COLO829 (cell line): ENCODE measurements at places on chromosomes 5 and 9.

- DNase-seq, result no peak
These were observed 17.1 kb upstream of the SYNPO start for GRCh38 chr5:150623152-150623877.

DNA sequence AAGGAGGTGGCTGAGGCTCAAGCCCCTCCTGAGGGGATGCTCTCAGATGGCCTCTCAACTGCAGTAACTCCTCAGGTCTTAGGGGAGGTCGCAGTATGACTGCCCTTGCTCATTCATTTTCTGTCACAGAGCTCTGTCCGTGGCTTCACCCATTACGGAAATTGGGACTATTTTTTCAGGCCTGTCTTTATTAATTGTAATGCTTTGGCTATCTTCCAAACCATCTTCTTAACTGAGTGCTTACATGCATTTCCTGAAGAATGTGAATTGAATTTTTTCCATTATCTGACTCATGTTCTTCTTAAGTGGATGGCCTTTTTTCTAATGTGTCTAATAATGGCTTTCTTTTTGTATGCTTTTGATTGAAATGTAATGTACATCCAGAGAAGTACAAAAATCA is 36.4 kb upstream of the SV2C start:
- DNase-seq, result peak; percentile 41

DNA sequence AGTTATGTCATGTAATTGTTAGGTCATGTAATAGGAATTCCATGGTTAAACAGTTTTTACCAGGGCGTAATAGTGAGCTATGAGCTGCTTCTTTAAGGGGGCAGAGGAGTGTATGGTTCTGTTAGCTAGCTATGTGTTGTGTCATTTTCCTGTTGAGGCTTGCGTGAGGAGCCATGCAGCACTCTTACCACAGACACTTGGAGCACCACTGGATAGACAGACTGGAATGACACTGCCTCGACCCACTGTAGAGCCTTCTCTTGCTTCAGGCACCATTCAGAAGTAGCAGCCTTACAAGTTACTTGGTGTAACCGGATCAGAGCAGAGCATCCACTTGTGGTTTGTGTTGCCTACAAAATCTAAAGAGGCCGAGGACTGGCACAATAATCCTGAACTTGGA is 28.3 kb upstream of the STOM start:
- DNase-seq, result no peak

DNA sequence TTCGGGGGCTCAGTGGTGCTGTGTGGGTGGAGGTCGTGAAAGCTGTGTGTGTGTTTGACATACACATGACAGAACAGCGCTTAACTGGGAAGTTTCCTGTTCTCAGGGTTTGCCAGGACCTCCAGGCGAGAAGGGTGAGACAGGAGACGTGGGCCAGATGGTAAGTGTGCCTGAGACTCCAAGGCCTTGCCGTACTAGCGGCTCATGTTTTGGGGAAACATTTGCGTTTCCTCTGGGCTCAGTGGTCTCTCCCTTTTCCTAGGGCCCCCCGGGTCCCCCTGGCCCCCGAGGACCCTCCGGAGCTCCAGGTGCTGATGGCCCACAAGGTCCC is 68.3 kb upstream of the FCN2 start:
- no peak for DNase-seq

DNA sequence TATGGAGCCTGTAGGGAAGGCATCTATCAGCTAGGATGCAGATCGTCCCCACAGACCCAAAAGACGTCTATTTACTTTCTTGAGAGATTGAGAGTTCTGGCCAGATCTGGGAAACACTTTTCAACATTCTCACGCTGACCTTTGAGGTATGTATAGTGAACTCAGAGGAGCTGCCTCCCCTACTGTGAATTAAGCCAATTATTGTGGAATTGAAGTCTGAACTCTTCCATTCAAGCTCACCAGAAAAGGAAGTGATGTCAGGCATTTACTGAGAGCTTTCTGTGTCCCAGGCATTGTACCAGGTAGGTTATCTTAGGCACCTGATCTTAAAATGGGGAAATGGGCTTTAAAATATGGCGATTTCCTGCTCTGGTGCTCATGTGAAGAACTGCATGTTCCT is 136.5 kb downstream of the SV2C start:
- no peak for DNase-seq

GRCh38 chr5:124080256-124080655 is 568.3 kb downstream of the CSNK1G3 start:
- DNase-seq, result no peak

DNA sequence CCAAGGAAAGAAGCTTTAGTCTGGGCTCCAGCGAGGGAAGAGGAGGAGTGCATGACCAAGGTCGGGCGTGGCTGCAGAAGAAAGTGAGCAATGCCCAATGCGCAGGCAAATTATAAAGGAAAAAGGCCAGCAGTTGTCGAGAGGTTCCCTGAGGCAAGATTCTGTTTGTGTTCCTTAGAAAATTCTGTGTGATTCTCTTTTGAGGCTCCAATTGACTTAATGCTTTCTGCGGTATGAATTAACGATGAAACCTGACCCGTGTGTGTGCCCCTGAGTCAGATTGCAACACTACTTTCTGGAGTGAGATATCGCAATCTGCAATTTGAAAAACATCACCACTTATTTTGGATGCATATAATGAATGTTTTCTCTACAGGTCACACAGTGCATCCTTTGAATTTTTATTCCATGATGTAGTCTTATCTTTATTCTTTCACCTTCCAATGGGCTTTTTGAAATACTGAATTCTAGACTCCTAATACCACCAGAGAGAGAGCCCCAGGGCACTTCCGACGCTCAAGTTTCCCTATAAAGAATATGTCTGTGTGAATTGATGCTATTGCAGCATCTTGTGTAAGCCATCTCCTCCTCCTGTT is 117.9 kb upstream of the IL6ST start:
- DNase-seq, result peak; percentile 68

- DNase-seq, result no peak
These were observed 12.7 kb downstream of the TYRP1 start for GRCh38 chr9:12705738-12706391.

DNA sequence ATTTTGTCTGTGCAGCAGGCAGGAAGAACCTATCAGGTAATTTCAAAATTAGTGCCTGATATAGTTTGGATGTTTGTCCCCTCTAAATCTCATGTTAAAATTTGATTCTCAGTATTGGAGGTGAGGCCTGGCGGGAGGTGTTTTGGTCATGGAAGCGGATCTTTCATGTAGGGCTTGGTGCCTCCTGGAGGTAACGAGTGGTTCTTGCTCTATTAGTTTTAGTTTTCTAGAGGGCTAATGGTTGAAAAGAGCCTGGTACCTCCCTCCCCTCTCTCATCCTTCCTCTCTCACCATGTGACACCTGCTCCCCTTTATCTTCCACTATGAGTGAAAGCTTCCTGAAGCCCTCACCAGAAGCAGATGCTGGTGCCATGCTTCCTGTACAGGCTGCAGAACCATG is 106.3 kb downstream of the DRD1 start:
- DNase-seq, result no peak

DNA sequence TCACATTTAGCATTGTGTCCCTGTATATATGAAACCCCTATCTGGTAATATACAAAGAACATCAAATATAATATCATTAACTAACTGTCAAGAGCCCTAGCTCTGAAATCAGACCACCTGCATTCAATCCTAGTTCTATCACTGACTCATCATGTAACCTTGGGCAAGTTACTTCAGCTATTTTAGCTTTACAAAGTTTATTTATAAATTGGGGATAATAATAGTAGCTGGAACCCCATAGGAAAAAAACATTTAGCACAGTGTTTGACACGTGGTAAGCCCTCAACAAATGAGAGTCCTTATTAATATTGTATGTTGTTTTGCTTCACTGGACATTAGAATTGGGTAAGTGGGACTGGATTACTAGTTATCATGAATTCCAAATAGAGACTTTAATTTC is 157.5 kb downstream of the EBF1 start:
- no peak for DNase-seq

GRCh38 chr5:164345173-164345849 is 839.9 kb downstream of the MAT2B start:
- DNase-seq, result no peak

DNA sequence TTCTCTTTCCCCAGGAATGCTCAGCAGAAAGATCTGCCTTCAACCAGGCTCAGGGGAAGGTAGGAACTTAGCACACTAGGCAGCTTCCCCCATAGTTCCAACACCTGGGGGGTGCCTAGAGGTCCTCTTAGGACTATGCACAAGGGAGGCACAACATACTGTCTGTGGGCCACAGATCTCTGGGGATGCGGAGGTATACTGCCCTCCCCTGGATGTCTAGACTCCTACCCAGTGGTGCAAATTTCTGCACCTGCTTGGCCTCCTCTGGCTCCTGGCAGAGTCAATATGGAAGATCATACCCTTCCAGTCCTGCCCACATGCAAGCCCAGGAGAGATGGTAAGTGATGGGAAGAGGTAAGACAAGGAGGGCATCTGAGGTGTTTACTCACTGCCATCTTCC is 247.5 kb upstream of the DAPK1 start:
- no peak for DNase-seq

GRCh38 chr9:128621730-128622455 is 34.8 kb downstream of the DYNC2I2 start:
- DNase-seq, result no peak

- DNase-seq, result no peak
These were observed 26.8 kb upstream of the TXNDC8 start for GRCh38 chr9:110364451-110364850.

- DNase-seq, result no peak
These were observed 1.2 kb downstream of the ERCC8 start for GRCh38 chr5:60943624-60944023.

- no peak for DNase-seq
These were observed 8.3 kb downstream of the TRIM32 start for GRCh38 chr9:116695438-116695837.

GRCh38 chr9:547314-547713 is 294.2 kb upstream of the DMRT1 start:
- no peak for DNase-seq

DNA sequence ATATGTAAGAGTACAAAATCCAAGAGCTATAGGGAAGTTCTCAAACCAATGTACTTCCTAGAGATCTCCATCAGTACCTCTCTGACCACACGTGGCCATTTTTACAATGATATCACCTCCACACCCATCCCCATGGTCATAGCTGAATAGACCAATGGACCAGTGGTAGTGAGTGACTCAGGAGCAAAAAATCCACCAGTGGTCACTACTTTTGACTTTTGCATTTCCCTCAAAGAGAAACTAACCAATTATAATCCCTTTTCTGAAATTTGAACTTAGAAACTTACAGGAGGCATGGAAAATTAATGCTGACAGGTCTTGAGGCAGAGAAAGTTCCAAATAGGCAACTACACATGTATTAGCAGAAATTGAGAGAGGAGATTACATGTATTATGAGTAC is 238.4 kb downstream of the TRPM3 start:
- DNase-seq, result no peak

DNA sequence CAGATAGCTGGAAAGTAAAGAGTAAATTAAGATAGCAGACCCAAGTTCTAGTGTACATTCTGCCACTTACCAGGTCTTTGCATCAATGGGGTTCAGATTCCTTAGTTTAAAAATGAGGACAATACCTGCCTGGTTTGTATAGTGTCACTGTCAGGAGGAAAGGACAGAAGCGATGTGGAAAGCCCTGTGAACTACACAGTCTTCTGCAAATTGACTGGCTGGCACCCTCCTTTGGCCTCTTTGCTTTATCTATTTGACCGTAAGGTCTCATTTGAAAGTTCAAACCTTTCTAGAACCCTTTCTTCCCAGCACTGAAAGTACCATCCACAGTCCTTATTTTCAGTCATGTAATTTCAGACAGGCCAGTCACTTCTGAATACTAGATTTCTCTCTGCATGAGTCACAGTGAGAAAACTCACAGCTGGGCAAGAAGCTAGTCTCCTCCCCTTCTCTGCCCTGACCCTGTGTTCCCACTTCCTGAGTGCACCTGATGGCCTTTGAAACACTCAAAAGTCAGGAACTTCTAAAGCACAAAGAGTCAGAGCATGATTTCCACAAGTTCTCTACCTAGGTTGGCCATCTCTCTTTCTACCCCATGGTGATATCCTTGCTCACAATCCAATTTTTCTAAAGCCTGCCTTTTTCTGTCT is 91.3 kb upstream of the RASEF start:
- peak; percentile 27 for DNase-seq

DNA sequence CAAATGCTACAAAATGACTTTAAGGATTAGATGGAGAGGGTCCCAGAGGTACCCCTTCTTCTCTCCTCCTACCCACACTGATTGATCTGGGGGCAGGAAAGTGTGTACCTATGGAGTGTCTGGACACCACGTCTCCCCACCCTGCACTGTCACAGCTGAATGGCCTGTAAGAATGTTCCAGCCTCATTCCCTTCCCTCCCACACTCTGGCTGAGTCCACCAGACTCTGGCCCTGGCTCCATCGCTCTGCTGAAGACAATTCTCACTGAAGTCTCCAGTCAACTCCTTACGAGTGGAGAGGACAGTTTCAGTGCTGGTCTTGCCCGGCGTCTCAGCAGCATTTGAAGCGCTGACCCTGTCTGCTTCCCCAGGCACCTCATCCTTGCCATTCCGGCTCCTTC is 105.8 kb downstream of the TTLL11 start:
- DNase-seq, result no peak
